ENCODE measurements at places on chromosomes 6 and 20.

DNA sequence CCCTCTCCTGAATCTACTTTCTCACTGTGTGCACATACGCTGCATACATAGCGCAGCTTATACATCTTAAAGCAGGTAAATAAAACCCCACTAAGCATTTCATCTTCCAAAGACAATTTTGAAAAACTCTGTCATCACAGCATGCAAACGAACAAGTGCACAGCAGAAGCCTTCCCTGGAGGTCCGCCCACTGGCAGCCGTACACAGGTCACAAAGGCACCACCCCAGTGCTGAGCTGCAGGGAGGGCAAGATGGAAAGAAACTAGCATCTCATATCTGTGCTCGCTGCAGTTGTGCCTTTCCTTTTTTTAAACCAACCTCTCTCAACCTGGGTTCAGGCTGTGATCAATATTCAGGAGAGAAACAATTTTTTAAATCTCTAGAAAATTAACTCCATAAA lies 73.3 kb downstream of the HUS1B start:
- DNase-seq = no peak

- DNase-seq = no peak
These were observed 120.0 kb upstream of the RREB1 start for GRCh38 chr6:6987749-6988148.

DNA sequence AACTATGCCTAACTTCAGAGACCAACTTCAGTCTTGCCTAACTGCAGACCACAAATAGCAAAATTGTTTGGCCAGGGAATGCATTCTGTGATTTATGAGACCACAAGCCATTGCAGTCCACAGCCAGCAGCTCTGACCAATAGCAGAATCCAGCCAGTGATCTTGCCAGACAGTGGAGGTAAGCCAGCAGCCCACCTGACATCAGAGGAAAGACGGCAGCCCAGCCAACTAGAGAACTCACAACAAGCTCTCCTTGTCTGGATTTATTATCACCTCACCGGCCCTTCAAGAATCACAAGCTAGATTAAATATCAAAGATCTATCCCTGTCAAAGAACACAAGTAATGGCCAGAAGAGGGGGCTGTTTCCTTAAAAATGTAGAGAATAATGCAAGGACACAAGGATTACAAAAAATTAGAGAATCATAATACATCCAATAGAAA lies 66.5 kb upstream of the SLC35F1 start:
- no peak for DNase-seq

DNA sequence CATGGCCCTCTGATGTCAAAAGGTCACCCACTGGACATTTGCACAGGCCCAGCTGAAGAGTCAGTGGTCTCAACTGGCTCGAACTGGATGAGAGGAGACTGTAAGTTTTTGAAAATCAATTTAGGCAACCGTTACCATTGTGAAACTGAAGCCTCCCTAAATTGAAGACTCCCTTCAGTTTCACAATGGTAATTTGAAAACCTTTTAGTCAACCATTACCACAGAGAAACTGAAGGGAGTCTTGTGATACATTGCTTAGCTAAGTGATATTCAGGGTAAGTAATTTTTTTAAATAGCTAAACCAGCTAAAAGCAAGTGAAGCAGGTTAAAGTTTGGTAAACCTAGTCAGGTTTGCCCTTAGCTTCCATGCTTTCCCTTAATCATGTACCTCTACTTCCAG lies 197.3 kb upstream of the NT5E start:
- DNase-seq = no peak

- no peak for DNase-seq
These were observed 219.6 kb upstream of the CHD6 start for GRCh38 chr20:41837669-41838224.

DNA sequence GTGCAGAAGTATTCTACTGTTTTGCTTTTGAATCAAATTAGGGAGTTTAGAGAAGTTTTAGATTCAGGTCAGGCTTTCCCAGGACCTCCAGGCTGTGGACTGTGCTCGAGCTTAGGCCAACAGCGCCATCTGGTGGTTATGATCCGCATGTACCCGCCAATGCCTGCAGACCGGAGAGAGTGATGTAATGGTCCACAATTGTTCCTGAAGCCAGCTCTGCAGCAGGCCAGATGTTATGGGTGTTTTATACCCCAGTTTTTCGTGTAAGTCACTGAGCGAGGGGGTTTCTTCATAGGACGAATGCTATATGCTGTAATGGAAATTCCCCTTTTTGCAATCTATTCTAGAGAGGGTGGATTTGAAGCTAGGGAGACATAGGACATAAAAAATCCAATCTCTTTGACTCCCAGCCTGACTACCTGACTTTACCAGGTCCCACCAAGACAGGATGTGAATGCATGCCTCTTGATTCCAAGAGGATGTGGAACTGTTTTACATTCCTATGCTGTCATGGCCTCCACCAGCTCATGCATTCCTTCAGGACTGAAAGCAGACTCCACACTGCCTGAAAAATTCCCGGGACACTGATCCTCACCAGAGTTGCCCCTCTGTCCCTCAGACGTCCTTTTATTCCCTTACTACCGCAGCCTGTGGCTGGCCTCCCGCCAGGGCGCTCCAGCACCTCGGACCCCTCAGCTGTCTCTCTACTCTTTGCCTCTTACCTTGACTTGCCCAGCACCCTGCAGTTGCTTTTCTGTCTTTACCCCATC lies 41.2 kb upstream of the LY86 start:
- peak; percentile 61 for DNase-seq

DNA sequence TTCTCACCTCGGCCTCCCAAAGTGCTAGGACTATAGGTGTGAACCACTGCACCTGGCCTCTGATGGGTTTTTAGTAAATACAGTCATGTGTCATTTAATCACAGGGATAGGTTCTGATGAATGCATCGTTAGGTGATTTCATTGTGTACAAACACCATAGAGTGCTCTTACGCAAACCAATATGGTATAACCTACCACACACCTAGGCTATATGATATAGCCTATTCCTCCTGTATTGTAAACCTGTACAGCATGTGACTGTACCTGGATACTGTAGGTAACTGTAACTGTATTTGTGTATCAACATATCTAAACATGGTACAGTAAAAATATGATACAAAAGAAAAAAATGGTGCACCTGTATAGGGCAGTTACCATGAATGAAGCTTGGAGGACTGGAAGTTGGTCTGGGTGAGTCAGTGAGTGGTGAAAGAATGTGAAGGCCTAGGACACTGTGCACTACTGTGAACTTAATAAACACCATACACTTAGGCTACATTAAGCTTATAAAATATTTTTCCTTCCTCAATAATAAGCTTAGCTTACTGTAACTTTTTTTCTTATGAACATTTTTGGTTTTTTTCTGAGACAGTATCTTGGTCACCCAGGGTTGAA lies 10.0 kb downstream of the BICRAL start:
- DNase-seq = no peak

- DNase-seq = no peak
These were observed 60.9 kb downstream of the ATXN1 start for GRCh38 chr6:16700202-16700915.

- no peak for DNase-seq
These were observed 44.8 kb downstream of the PTPN1 start for GRCh38 chr20:50554694-50555579.

DNA sequence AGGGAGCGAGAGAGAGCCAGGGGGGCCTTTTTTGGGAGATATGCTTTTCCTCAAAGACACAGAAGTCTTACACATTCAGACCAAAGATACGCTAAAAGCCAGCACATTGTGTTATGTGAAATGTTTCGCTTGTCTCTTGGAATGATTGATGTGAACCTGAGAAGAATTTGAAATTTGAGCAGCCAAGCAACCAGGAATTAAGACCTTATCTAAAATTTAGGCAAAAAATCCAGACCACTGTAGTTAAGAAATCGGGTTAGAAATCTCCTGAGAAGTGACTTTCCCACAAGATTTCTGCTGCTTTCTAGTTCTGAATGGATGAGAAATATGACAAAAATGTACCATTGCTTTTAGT lies 223.2 kb upstream of the GMDS start:
- DNase-seq = no peak

Measured in stimulated activated CD4-positive, alpha-beta T cell treated with anti-CD3 and anti-CD28 coated beads, Interleukin-15, amount 100 ng/mL, for 1 hour (primary cell).